GM04503 (cell line): ENCODE measurements at places on chromosomes 12 and 14.

DNA sequence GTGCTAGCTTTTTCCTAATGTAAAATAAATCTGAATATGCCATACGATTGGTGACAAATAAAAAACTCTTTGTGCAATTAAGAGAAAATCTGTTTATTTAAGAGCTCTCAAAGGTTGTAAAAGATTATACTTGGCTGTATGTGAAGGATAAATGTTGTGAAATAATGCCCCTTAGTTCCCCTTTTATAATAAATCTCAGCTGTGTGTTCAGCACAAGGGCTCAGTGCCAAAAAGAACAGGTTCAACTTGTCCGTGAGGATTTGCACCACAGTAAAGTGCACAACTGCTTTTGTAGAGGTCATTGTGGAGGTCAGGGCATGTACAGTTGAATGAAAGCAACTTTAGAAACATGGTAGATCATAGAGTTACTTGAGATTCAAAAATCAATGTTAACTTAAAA lies 118.6 kb downstream of the TRMT5 start:
- no peak for DNase-seq

- DNase-seq: no peak
Observed at GRCh38 chr12:81872400-81872799, 113.2 kb upstream of the PPFIA2 start.

GRCh38 chr12:31019561-31019960 lies 54.1 kb upstream of the DDX11 start:
- no peak for DNase-seq

- DNase-seq: peak; percentile 95
Observed at GRCh38 chr12:12976366-12976765, 23.7 kb downstream of the HEBP1 start.

- DNase-seq: peak; percentile 99
Observed at GRCh38 chr12:114684098-114684869, at the start of gene TBX3. TSS of gene TBX3 (minus strand) at chr12:114684175. CDS start at chr12:114683200, 975 bp downstream.

DNA sequence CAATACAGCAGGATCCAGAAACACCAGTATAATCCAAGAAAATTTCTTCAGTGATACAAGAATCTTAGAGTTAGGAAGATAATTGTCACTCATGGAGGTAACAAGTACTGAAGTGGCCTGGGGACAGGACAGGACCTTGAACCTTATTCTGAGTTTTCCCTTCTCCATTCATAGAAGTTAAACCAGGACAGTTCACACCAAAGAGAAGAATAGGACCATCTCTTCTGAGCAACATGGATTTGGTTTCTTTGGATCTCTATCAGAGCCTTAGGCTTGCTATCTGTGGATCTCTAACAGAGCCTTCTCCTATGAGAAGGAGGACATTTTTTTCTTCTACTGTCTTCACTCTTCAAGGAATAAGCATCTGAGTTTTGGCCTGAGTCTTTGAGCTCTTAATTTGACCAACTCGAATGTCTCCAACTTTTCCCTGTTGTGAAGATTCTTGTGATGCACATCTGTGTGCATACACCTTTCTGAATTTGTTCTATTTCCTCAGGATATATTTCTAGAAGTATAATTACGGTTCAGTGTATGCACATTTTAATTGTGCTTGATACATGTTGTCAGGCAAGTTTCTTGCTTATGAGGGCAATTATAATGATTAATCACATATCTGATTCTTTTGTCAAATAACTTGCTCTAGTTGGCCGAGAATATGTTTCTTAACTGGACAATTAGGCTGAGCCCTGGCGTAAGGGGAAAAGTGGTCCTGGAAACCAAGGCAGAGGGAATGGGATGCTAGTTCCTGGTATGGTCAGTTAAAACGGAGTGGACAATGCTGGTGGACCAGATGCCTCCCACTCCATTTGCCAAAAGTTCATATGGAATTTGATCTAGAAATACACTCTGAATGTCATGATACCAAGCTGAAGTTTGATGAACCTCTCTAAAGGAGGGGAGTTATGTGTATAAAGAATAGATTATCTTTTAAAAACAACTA lies 6.6 kb downstream of the KRT6A start:
- DNase-seq: no peak

- no peak for DNase-seq
Observed at GRCh38 chr12:104498211-104498801, 41.6 kb downstream of the CHST11 start.

GRCh38 chr12:113757221-113758002 lies 208.7 kb downstream of the RBM19 start:
- no peak for DNase-seq

GRCh38 chr14:94081386-94081820 lies 293 bp downstream of the IFI27L1 start:
- DNase-seq: no peak
